SK-N-SH (cell line): ENCODE measurements at places on chromosomes 5 and 9.

DNA sequence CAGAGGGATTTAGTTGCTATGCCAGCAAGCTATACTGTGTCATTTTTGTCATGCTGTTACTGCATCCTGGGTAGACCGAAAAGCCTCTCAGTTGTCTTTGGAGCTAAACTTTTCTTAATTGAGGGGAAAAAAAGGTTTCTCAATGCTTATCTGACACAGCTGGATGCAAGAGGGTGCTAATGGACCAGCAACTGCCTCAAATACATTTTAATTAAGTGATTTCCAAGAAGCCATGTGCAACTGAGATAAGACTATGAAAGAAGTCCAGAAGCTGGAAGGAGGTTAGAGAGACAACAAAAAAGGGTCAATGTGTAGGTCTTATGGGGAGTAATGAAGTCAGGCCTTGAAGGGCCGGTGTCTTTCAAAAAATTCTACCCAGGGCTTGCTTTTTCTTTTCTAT, 465.7 kb upstream of the DMAC1 start:
- no peak for DNase-seq

DNA sequence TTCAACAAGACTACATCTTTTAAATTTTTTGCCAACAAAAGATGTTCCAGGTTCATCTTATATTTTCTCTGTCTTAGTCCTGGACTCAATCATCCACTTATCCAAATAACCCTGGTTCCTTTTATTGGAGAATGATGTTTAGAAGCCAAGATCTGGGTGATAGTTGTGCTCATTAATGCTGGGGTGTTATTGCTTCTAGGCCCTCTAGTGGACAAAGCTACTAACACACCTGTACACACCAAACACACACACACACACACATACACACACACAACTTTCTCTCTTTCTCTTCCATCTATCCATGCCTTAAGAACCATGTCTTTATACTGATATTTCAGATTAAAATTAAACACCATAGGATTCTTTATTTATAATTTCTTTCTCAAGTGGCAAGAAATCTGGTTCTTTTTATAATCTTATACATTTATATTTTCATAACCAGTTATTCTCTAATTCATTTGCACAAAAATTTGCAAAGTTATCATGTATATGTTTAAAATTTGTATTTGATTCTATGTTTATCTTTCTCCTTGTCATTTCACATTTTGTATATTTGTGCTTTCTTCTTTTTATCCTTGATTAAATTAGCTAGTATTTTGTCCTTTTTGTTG, 179.1 kb upstream of the SMIM23 start:
- no peak for DNase-seq

GRCh38 chr9:90888941-90889340, 87.3 kb downstream of the SYK start:
- DNase-seq = no peak

- no peak for DNase-seq
Measured at GRCh38 chr9:125429476-125430160, 168.0 kb downstream of the GAPVD1 start.

- no peak for DNase-seq
Measured at GRCh38 chr5:55820488-55820887, 30.7 kb upstream of the IL31RA start.

GRCh38 chr5:1652873-1653697, 129.3 kb upstream of the LPCAT1 start:
- DNase-seq = no peak

DNA sequence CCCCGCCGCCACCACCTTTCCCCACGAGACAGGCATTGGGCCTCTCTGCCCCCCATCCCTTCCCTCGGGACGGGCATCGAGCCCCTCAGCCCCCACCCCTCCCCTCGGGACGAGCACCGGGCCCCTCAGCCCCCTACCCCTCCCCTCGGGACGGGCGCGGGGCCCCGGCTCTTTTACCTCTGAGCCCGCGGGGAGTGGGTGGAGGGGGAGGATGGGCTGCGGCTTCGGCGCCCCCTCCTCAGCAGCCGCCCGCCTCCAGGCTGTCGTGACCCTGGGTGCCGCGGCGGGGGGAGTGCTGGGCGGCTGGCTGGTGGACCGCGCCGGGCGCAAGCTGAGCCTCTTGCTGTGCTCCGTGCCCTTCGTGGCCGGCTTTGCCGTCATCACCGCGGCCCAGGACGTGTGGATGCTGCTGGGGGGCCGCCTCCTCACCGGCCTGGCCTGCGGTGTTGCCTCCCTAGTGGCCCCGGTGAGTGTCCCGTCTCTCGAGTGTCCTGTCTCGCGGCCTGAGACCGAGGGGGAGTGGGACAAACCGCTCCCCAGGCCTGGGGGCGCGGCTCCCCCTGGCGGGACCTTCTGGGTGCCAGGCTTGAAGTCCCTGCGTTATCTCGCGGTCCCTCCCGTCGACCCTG, 791 bp downstream of the SLC2A8 start:
- peak; percentile 84 for DNase-seq

GRCh38 chr5:54673523-54674225, 156.1 kb downstream of the SNX18 start:
- no peak for DNase-seq
